ENCODE measurements at places on chromosomes 2 and 18. TPM values are rescaled to one million over a fixed set of nuclear protein-coding genes. Genes with fewer than 3 reads are reported as not detected.
A peak's percentile ranks its signal among the peaks of the same experiment; 100 is the strongest.

DNA sequence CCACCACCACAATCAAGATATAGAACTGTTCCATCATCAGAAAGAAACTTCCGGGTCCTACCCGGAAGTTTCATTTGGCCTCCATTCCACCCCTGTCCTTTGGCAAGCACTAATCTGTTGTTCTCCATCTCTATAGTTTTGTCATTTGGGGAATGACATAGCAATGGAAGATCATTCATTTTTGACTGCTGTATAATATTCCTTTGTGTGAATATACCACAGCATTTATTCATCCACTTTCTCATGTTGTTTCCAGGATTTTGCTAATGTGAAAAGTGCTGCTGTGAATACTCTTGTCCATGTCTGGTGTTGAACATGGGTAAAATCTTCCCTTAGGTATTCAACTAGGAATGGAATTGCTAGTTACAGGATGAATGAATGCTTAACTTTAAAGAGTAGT lies 53.1 kb downstream of the ACOXL start:
- no peak for DNase-seq

The SH2D6 gene
- total RNA-seq = not detected

The DNAH6 gene
- 0.72 TPM for total RNA-seq

DNA sequence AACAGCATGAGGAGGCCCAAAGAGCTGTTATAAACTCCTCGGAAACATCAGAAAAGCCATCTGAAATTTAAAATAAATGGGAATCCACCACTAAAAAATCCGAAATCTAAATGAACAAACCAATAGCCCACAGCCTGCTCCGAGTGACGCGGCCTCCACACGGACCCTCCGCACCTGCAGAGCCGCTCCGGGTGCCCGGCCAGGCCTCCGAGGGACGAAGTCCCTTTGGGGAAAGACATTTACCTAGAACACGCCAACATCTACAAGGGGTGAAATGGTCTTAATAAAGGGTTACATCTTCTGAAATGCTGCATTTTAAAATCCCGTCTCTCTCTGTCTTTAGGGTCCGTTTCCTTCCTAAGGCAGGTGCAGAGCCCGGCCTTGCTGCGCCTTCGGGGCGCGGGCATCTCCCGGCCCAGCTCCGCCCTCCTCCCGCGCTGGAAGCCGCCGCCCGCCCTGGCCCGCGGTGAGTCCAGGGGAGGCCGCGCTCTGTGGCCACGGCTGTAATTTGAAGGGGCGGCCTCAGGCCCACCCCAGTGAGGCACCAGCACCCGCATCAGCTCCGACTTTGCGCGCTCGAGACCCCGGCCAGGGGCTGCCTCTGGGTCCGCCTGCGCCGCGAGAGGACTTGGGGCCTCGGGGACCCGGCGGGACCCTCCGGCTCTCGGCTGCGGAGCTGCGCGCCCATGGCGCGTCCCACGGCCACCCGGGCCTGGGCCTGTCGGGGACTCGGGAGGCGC lies 42.3 kb upstream of the CTDP1 start:
- peak; percentile 71 for DNase-seq

DNA sequence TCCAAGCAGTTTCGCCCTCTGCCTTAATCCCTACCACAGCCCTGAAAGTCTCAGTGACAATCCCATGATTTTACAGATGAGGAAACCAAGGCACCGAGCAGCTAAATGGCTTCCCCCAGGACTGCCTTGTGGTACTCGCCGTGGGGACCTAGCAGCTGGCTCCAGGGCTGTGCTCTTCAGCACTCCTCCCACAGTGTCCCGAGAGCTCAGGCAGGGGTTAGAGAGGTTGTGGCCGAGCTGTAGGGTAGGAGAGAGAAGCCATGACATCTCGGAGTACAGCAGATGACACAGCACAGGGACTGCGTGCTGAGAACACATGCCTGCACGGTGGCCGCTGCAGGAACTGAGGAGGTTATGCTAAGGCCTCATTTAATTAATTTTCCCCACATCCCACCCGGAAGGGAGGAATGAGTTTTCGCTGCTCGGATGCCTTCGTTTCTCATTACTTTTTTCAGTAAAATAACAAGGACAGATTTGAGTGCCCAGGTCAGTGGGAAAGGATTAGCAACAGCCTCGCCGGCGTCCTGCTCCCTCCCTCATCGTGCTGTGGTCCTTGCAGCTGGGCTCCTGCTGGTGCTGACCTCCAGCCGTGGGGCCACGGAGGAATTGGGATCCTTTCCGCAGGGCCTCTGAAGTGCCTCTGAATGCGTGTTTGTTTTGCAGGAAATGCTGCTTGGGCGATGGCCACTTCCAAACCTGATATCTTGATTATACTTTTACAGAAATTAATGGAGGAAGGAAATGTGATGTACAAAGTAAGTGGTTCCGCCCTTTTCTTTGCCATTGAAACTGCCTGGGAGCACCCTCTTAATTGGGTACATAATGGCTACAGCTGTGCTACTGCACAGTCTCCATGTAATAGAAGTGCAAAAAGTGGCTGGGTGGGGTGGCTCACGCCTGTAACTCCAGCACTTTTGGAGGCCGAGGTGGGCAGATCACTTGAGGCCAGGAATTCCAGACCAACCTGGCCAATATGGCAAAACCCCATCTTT lies 61.2 kb downstream of the WDSUB1 start:
- DNase-seq = peak; percentile 75

DNA sequence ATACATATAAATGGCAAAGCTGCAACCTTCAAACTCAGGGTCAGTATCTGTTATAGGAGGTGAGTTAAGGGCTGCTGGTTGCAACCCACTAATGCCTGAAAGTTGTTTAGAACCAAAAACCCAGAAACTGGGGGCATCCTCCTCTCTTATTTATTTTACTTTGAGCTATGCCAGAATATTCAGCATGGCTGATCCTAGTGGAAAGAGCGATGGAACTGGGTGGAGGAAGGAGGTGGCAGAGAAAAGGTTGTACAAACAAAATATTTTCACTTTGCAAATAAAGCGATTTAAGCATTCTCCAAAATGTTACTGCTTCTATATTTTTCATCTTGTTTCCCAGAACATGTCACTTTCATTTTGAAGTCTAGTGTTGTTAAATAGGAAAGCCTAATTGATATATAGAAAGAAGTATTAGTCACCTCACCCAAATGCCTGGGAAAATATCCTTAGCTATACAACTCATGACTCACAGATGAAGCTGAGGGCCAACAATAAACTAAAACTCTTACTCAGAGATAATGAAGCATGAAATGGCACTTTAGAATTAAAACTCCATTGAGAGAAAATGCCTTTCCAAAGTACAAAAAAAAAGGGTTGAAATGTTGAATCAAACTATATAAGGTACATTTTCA lies 251.4 kb upstream of the UBE2E3 start:
- no peak for DNase-seq

The ASXL2 gene
- total RNA-seq = 19.7 TPM

GRCh38 chr2:64007924-64008323 lies 11.3 kb downstream of the VPS54 start:
- no peak for DNase-seq

GRCh38 chr18:59063912-59064311 lies 75.8 kb upstream of the SEC11C start:
- DNase-seq = no peak

DNA sequence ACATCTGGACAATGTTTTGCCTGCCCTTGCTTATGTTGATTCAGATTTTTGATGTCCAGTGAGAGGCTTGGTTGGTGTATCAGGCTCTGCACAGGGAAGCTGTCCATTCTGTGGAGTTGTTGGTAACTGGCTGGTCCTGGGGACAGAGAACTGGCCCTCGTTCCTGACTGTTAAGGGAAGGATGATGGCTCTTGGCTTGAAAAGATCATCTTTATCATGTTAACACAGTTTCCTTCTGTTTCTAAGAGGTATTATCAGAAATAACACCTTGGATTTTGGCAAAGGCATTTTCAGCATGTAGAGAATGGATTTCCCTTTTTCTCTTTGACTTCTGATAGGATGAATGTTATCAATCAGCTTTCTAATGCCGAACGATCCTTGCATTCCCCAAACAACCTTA lies 19.3 kb downstream of the STK25 start:
- DNase-seq = no peak

GRCh38 chr18:58148954-58149471 lies 105.0 kb downstream of the NEDD4L start:
- DNase-seq = no peak

DNA sequence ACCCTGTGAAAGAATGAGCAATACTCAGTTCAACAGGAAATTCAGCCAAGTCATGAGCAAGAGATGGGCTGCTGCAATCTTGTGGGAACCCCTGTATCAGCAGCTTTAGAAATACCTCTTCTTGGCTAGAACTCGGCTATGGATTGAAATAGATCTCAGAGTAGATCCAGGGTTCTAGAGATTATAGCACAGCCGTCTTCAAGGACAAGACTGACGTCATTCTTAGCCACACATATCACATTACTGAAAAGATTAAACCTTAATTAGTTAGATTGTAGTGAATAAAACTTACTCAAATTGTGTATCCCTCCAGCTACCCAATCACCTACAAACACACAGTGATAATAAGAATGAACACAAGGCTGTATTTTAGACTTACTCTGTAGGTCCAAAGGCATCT lies 776.4 kb downstream of the EPHA4 start:
- DNase-seq = no peak

DNA sequence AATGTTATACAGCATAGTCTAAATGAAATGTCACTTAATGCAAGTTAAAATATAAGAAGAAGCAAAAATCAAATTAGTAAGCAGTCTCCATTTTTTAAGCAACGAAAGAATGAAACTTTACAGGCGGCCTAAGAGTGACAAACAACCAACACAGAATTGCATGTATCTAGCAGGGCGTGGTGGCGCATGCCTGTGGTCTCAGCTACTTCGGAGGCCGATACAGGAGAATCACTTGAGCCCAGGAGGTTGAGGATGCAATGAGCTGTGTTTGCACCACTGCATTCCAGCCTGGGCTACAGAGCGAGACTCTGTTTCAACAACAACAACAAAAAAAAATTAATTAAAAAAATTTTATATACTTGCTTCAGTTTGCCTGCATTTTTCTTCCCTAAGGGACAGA lies 16.6 kb downstream of the RBMS1 start:
- no peak for DNase-seq

GRCh38 chr18:74225193-74225840 lies 66.4 kb downstream of the CYB5A start:
- peak; percentile 10 for DNase-seq

DNA sequence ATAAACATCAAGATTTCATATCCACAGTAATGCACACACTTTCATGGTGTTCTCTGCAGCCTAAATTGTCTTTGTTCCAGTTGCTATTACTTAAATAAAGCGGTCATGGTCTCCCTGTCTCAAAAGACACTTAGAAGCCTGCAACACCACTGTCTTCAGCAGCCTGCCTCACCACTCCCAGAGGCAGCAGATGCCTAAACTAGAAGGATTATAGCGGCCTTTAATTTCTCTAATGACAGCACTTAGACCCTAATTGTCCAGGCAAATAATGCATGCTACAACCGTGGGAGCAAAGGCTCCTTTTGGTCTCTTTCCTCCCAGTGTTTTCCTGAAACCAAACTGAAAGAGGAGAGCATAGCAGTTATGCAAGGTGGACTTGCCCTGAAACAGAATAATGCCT lies 248.8 kb upstream of the SLC39A10 start:
- no peak for DNase-seq

The PDIA6 gene
- 83.0 TPM for total RNA-seq

- DNase-seq = no peak
Observed at GRCh38 chr2:195181059-195181705, 475.8 kb upstream of the SLC39A10 start.

GRCh38 chr2:157087373-157088002 lies 170.0 kb upstream of the GALNT5 start:
- peak; percentile 35 for DNase-seq

DNA sequence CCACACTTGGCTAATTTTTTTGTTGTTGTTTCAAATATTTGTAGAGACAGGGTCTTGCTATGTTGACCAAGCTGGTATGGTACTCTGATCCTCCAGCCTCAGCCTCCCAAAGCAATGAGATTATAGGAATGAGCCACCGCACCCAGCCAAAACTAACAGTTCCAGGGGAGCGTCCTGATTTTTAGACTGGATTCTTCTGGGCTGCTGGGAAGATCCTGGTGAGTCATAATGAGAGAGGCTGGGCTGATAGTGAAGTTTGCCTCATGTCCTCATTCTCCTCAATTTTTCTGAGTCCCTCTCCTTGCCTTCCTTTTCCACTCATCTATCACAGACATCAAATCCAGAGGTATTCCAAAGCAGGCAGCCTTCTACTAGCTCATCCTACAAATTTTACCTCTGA lies 81.3 kb downstream of the VSNL1 start:
- no peak for DNase-seq

DNA sequence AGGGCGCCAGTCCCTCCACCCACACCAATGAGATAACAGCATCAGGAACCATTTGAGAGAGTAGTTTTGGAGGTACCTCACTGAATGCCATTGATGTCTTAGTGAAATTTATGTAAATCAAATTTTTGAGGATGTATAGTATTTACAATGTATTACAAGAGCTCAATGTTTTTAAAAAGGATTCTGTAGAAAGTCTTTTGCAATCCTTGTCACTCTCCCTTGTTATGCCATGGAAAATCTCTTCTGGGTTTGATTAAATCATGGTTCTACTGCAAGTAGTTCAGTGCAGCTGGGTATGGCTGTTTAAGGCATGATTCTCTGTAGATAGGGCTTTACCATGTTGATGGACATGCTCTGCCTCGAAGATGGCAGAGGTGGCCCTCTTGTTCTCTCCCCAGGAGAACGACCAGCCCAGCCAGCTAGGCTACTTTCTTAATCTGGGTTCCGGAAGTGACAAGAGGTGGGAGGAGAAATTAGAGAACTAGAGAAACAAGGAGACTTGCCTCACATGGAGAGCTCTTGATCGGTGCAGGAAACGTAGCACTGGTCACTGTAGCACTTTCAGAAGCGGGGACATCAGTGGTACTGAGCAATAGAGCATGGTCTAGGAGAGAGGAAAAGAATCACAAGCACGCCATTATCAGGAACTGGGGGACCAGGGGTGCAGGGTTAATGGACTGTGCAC lies 202.7 kb downstream of the CLIP4 start:
- no peak for DNase-seq

The IDH1 gene
- 45.0 TPM for total RNA-seq

DNA sequence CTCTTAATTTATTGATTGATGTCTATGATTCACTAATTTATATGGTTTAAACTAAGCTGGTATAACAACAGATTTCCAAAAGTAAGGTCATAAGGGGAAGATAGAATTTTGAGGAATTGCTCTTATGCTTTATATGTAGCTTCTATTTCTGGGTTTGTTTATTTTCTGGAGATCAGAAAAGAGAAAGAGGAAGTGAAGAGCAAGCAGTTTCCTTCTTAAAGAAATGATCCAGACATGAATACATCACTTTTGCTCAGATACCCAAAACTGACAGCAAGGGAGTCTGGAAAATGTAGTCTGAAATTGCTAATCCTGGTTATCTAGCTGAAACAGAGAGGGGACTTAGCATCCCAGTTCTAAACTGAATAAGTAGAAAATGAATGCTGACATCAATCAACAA lies 912.5 kb upstream of the CRIM1 start:
- DNase-seq = no peak

DNA sequence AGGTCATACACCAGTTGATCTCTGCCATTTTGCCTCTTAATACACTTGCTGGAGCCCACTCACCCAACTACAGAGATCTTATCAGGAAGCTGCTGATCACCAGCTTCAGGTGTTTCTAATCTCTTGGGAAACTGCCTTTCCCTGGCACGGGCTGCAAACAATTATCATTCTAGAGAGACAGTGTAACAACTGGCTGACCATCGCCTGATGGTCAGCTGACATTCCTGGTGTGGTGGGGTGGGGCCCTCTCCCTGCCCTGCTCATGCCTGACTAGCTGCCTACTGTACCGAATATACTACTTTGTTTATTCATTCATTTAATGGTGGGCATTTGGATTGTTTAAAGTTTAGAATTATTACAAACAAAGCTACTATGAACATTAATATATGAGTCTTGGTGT lies 311.5 kb downstream of the CBLN2 start:
- DNase-seq = no peak

The SOX11 gene
- not detected for total RNA-seq
